ENCODE measurements at places on chromosomes 5 and 9. TPM values are rescaled to one million over a fixed set of nuclear protein-coding genes. Genes with fewer than 3 reads are reported as not detected.

GRCh38 chr5:154168395-154168794, 22.1 kb upstream of the GALNT10 start:
- H3K36me3 ChIP-seq, result no peaks in the 10 kb centered on the region
- H3K4me3 ChIP-seq, result no peak overlapping the region
- no peak for DNase-seq
- peaks cover 24% of the 10 kb centered on the region for H3K27me3 ChIP-seq
- peaks cover 2% of the 10 kb centered on the region for H3K4me1 ChIP-seq
- H3K27ac ChIP-seq, result no peak overlapping the region

DNA sequence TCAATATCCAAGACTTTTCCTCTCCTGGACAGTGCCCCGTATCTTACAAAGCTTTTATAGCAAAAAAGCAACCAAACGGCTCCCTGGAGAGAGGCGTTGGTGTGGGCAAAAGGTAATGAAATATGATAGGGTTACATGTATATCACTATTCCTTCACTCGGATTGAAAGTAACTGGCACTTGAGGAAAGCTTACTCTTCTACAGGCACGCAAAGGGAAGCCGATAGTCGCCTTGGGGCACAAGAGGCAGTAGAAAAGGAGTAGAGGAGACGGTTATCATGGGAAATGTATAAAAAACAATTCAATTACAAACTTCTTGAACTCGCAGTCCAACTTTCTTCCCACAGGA, 1.1 kb downstream of the DIAPH1 start:
- no peaks in the 10 kb centered on the region for H3K27me3 ChIP-seq
- H3K4me3 ChIP-seq, result peak overlapping the region; percentile 96
- H3K36me3 ChIP-seq, result peaks cover 58% of the 10 kb centered on the region

- no peaks in the 10 kb centered on the region for H3K36me3 ChIP-seq
- H3K27ac ChIP-seq, result no peak overlapping the region
- no peaks in the 10 kb centered on the region for H3K27me3 ChIP-seq
- no peak for DNase-seq
Observed at GRCh38 chr9:119333507-119334229, 35.6 kb downstream of the BRINP1 start.

The FAM78A gene
- total RNA-seq, result 0.54 TPM

DNA sequence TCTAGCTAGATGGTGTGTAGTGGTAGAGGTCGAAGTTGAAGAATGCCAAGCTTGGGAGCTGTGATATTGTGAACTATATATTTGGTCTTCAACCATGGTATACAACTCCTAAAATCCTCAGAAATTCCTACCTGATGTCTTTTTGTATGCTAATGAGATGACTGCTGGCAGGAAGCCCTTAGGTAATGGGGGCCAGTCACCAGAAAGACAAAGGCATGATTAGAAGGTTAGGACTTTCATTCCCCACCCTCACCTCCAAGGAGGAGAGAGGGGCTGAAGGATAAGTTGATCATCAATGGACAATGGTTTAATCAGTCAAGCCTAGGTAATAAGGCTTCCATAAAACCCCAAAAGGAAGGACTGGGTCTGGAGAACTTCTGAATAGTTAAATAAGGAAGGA, 285.7 kb upstream of the POU5F2 start:
- no peak overlapping the region for H3K4me3 ChIP-seq
- H3K36me3 ChIP-seq, result no peaks in the 10 kb centered on the region
- H3K4me1 ChIP-seq, result peaks cover 9% of the 10 kb centered on the region
- no peak for DNase-seq
- H3K27me3 ChIP-seq, result no peaks in the 10 kb centered on the region

GRCh38 chr5:17839848-17840247, 205.6 kb downstream of the TAF11L14 start:
- no peaks in the 10 kb centered on the region for H3K27me3 ChIP-seq
- no peak overlapping the region for H3K27ac ChIP-seq
- H3K4me3 ChIP-seq, result no peak overlapping the region

DNA sequence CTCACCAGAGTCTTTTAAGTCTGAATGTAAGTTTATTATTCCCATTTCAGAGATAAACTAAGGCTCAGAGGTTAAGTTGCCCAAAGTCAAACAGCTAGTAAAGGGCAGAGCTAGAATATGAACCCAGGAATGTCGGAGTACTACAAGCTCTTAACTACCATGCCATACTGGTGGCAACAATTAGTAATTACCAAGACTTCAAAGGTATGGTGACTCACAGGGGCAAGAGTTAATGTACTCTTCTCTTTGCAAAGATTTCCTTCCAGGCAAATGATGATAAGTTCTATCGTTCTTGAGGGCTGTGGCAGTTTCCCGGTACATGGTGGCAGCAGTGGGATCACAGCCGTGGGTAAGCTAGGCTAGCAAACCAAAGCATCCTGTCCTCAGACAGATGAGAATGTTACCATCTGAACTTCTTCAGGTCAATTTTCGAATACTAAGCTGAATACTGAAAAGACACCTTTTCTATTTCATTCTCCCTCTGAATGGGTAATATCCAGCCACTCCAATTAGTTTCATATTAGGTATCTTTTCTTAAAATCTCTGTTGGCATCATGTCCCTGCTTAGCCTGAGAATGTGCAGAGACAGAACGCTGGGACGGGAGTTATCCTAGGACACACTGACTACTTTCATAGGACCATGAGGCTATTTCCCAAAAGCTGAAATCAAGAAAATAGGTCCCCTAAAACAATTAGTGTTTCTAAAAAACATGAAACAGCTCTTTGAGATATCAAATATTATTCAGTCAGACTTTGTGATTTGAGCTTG, 117.0 kb upstream of the NR5A1 start:
- no peaks in the 10 kb centered on the region for H3K36me3 ChIP-seq
- no peaks in the 10 kb centered on the region for H3K27me3 ChIP-seq
- no peak overlapping the region for H3K27ac ChIP-seq
- H3K4me3 ChIP-seq, result no peak overlapping the region

- no peaks in the 10 kb centered on the region for H3K27me3 ChIP-seq
- peaks cover 25% of the 10 kb centered on the region for H3K4me1 ChIP-seq
- peaks cover 17% of the 10 kb centered on the region for H3K36me3 ChIP-seq
- no peak for DNase-seq
- no peak overlapping the region for H3K27ac ChIP-seq
- no peak overlapping the region for H3K4me3 ChIP-seq
Observed at GRCh38 chr9:132946211-132946610, 1.8 kb upstream of the TSC1 start.

DNA sequence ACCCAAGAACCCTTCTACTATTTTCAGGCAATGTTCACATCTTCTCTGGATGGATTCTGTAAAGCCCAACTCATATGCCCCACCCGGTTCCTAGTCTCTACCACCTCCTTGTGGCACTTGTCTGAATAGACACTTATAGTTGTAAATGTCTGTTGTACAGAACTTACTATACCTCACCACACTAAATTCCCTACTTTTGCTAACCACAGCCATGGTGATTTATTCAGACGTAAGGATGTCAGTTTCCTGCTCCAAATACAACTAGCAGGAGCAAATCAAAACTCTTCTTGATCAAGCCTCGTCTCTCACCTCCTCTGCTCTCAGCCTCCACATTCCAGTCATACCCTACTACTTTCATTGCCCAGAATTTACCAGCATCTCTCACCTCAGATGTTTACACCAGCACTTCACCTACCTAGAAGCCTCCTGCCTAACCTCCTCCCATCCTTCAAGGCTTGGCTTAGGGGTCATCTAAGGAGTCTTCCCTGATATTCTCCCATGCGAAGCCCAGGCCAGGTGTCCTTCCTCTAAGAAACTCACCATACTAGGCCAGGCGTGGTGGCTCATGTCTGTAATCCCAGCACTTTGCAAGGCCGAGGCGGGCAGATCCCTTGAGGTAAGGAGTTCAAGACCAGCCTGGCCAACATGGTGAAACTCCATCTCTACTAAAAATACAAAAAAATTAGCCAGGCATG, 75.5 kb downstream of the MAPKAP1 start:
- H3K36me3 ChIP-seq, result peaks cover 5% of the 10 kb centered on the region
- peaks cover 43% of the 10 kb centered on the region for H3K4me1 ChIP-seq
- no peaks in the 10 kb centered on the region for H3K27me3 ChIP-seq
- DNase-seq, result peak; percentile 56
- H3K4me3 ChIP-seq, result no peak overlapping the region
- H3K27ac ChIP-seq, result no peak overlapping the region

- H3K27me3 ChIP-seq, result no peaks in the 10 kb centered on the region
- H3K4me1 ChIP-seq, result no peaks in the 10 kb centered on the region
- peak; percentile 9 for DNase-seq
- H3K36me3 ChIP-seq, result peaks cover 6% of the 10 kb centered on the region
Observed at GRCh38 chr5:175047048-175047447, 322.7 kb downstream of the MSX2 start.

DNA sequence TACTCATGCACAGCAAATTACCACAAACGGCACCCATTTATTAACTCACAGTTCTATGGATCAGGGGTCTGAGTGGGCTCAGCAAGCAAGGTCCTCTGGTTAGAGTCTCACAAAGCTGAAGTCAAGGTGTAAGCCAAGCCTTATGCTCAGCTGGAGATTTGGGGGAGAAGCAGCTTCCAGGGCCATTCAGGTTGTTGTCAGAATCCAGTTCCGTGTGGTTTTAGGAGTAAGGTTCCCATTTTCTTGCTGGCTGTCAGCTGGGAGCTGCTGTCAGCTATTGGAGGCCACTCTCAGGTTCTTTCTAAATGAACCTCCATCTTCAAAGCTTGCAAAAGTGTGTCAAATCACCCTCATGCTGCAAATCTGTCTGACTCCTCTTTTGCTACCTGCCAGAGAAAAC, 17.7 kb downstream of the FCN2 start:
- peaks cover 19% of the 10 kb centered on the region for H3K4me1 ChIP-seq
- no peaks in the 10 kb centered on the region for H3K36me3 ChIP-seq
- no peak overlapping the region for H3K4me3 ChIP-seq
- no peak for DNase-seq
- no peak overlapping the region for H3K27ac ChIP-seq

DNA sequence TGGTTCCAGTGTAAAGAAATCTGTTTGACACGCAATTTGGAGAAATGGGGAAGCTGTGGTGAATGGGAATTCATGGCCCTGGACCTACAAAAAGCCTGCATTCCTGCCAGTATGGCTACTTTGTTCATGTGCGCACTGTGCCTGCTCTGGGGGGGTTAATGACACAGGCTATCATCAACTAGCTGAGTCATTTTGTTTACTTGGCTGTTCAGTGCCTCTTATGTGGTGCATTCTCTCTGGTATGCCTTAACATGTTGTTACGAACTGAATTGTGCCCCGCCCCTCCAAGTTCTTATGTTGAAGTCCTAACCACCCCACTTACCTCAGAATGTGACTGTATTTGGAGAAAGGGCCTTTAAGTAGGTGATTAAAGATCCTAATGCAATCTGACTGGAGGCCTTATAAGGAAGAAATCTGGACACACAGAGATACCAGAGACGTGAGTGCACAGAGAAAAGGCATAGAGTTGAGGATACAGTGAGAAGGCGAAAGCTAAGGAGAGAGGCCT, 20.4 kb upstream of the UBAP1 start:
- H3K4me1 ChIP-seq, result peaks cover 20% of the 10 kb centered on the region
- DNase-seq, result peak; percentile 84
- peaks cover 6% of the 10 kb centered on the region for H3K36me3 ChIP-seq
- no peak overlapping the region for H3K4me3 ChIP-seq
- no peaks in the 10 kb centered on the region for H3K27me3 ChIP-seq

DNA sequence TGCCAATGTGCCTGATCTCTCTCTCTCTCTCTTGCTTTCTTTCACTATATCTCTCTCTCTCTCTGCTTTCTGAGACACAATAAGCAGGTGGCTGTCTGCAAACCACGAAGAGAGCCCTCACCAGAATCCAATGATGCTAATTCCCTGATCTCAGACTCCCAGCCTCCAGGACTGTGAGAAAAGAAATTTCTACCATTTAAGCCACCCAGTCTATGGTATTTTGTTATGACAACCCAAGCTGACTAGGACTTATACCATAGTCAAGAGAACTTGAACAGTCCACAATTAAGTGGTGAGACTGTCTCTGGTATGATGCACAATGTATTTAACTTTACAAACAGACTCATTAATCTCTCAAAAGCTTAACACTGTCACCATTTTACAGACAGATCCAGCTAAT, 67.0 kb downstream of the NFIB start:
- no peak overlapping the region for H3K27ac ChIP-seq
- no peak for DNase-seq
- H3K36me3 ChIP-seq, result peaks cover 24% of the 10 kb centered on the region
- peaks cover 43% of the 10 kb centered on the region for H3K4me1 ChIP-seq
- no peak overlapping the region for H3K4me3 ChIP-seq

- no peak overlapping the region for H3K4me3 ChIP-seq
- DNase-seq, result no peak
- no peaks in the 10 kb centered on the region for H3K27me3 ChIP-seq
Observed at GRCh38 chr5:106530150-106530549, 1140.6 kb downstream of the EFNA5 start.

- H3K4me1 ChIP-seq, result peaks cover 20% of the 10 kb centered on the region
- no peaks in the 10 kb centered on the region for H3K27me3 ChIP-seq
- peak overlapping the region; percentile 40 for H3K4me3 ChIP-seq
- H3K27ac ChIP-seq, result peak overlapping the region; percentile 71
- peak; percentile 56 for DNase-seq
Observed at GRCh38 chr5:112878760-112879159, 17.7 kb downstream of the SRP19 start.

The IFNA4 gene
- not detected for total RNA-seq

The SKP2 gene
- 21.7 TPM for total RNA-seq

The ZNF608 gene
- 10.4 TPM for total RNA-seq

The PCDHB3 gene
- total RNA-seq, result 0.42 TPM

The LECT2 gene
- total RNA-seq, result not detected

- H3K4me3 ChIP-seq, result no peak overlapping the region
- H3K4me1 ChIP-seq, result peaks cover 56% of the 10 kb centered on the region
- H3K27ac ChIP-seq, result no peak overlapping the region
Observed at GRCh38 chr9:109325089-109325488, 4.2 kb upstream of the EPB41L4B start.

DNA sequence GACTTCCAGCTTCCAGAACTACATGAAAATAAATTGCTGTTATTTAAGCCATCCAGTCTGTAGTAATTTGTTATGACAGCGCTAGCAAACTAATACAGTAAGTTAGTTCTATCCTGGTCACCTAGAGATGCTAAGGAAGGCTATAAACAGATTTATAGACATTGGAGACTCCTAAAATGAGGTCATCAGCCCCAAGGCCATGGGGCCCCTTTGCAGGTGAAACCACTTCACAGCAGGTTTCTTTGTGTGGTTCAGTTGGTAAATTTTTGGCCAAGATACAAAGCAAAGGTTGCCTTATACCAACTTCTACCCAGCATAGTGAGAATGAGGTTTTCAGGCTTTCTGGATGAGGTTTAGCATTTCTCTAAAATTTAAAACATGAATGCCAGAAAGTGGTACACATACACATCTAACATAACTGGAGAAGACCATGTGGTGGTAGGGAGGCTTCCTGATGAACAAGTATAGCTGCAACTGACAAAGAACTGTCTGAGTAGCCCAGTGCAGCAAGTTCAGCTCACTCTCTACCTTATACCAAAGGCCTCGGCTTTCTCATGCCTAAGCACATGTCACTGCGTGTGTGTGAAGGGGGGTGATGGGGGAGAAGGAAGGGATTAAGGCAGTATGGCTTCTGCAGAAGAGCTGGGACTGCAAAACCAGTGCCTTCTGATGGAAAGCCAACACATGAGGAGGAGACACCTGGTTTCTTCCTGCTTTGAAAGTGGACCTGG, 264.6 kb upstream of the TAS2R1 start:
- no peaks in the 10 kb centered on the region for H3K4me1 ChIP-seq
- H3K27ac ChIP-seq, result no peak overlapping the region
- DNase-seq, result no peak

Measured in MCF 10A (cell line).